Pericardium fibroblast (primary cell): ENCODE measurements at places on chromosomes 1 and 21. TPM values are rescaled to one million over a fixed set of nuclear protein-coding genes. Genes with fewer than 3 reads are reported as not detected.

The NUAK2 gene
- total RNA-seq, result 1.9 and 4.6 TPM in 2 replicates

The CDC20 gene
- total RNA-seq, result 2.6 and 4.7 TPM in 2 replicates

The OLFML3 gene
- 320 and 623 TPM in 2 replicates for total RNA-seq

The DDI2 gene
- 5.3 and 9.9 TPM in 2 replicates for total RNA-seq

The DCDC2B gene
- not detected in 2 replicates for total RNA-seq

The EIF2D gene
- total RNA-seq, result 38.0 and 64.7 TPM in 2 replicates

The ATF3 gene
- total RNA-seq, result 1.5 and 2.6 TPM in 2 replicates

The TRAPPC3 gene
- 84.8 and 112 TPM in 2 replicates for total RNA-seq

The VAV3 gene
- total RNA-seq, result 0.23 TPM in 1 of 2 replicates, not detected in the other

The CCDC185 gene
- total RNA-seq, result not detected in 2 replicates

The BMP8B gene
- total RNA-seq, result not detected in 2 replicates
